ENCODE measurements at places on chromosomes 3 and 15. TPM values are rescaled to one million over a fixed set of nuclear protein-coding genes. Genes with fewer than 3 reads are reported as not detected.

GRCh38 chr3:112654979-112655378 is 14.0 kb upstream of the CCDC80 start:
- DNase-seq: no peak

GRM7 gene
- not detected for total RNA-seq

DNA sequence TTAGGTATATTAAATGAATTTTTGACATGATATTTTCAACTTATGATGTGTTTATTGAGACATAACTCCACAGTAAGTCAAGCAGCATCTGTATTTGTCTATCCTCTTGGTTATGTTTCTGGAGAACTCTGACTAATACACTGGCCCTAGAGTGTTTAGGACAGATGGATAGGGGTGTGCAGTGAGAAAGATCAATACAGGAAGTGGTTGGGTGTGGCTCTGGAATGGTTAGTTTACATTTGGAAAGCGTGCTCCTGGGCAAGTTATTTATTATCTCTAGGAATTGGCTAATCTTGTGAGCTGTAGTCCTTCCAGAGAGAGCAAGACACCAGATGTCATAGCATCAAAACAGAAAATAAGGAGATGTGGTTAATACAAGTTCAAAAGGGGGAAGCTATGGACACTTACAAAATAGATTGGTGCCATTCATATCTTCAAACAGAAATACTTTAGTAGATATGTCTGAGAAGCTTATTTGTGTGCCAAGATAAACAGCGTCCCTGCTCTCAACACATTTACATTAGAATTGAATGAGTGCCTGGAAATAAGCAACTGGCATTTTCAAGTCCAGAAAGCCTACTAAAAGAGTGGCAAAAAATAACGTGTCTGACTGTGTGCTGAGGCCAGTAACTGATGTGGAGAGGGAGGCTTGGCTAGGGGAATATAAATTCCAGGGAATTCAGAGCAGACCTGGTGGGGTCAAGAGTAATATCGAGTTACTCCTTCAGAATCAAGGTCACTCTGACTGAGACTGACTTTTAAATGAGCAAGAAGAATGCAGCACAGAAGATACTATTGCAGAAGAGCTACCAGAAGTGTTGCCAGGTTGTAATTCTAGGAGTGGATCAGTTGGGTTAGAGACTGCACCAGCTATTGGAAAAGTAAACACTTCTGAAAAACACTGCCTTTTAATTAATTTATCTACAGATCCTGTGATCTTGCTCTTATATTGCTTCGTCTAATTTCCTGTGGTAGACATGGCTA is 33.4 kb upstream of the PLAAT1 start:
- no peak for DNase-seq

GRCh38 chr3:129617381-129618185 is 11.1 kb upstream of the PLXND1 start:
- no peak for DNase-seq

DNA sequence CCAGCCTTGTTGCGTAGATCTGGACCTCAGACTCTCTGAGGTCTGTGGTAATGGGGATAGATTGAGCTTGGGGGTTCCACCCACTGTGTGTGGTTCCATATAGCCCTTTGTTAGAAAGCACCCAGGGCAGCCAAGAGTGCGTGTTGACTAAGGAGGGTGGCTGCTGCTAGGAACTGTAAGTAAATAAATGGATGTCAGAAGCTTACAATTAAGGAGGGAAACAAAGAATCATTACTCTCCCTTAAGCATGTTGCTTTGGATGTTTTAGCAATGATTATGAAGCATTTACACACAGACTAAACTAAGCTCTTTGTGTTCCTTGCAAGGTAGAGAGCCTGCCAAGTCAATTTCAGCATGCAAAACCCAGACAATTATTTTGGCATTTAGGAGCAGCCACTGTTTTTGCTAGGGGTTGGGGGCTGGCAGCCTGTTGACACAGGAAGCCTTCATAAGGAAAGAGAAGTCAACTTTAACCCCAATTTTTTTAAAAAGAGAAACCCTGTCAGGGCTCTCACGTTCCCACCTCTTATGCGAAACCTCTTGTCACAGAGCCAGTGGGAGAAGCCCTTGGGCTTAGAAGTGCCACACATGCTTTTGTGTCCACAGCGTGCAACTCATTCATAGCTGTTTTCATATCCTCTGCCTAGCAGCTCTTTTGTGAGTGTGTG is 127.8 kb downstream of the CMSS1 start:
- DNase-seq: peak; percentile 82

GRCh38 chr3:197746801-197747237 is 2.9 kb upstream of the FYTTD1 start:
- DNase-seq: no peak

- DNase-seq: no peak
These were observed 100.4 kb downstream of the PCCB start for GRCh38 chr3:136350557-136350956.

- DNase-seq: peak; percentile 71
These were observed at the start of gene ADPRH for GRCh38 chr3:119579366-119580066. TSS of gene ADPRH (plus strand) at chr3:119579492. CDS start at chr3:119582170, 2,678 bp downstream.

GRCh38 chr3:16496008-16496407 is 17.5 kb downstream of the RFTN1 start:
- no peak for DNase-seq

GPX1 gene
- total RNA-seq: 326 TPM

SCN5A gene
- total RNA-seq: 1.6 TPM

- DNase-seq: no peak
These were observed 53.2 kb upstream of the CDV3 start for GRCh38 chr3:133520286-133520685.

DNA sequence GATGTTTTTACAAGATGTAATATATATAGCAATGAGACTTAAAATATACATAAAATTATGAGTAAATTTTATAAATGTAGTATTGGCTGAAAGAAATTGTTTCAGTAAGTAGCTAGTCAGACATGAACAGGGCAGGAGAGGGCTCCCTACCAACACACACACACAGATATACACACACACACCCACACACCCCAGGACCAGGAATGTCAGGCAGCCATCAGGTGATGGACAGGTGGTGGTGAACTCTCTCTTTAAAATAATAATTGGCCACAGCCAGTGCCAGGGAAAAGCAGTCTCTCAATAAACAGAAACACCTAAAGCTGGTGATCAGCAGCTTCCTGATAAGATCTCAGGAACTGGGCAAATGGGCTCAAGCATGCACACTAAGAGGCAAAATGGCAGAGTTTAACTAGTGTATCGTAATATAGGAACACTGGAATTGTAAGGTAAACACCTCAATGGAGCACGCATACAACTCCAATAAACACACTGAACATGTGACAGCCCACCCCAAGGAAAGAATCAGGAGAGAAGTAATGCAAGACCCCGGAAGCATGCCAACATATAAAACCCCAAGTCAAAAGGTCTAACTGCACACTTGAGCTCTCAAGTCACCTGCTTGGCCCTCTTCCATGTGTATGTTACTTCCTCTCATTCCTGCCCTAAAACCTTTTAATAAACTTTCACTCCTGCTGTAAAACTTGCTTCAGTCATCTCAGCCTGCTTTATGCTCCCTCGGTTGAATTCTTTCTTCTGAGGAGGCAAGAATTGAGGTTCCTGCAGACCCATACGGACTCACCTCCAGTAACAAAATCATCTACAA is 1034.1 kb upstream of the SEMA6D start:
- DNase-seq: no peak

GRCh38 chr3:157573281-157573680 is 70.1 kb upstream of the VEPH1 start:
- DNase-seq: no peak

GRCh38 chr3:191087391-191087790 is 111.7 kb upstream of the OSTN start:
- DNase-seq: no peak

GRCh38 chr3:197248341-197248740 is 50.1 kb downstream of the DLG1 start:
- no peak for DNase-seq

LOXL1 gene
- 8.3 TPM for total RNA-seq

C2CD4B gene
- not detected for total RNA-seq

DNA sequence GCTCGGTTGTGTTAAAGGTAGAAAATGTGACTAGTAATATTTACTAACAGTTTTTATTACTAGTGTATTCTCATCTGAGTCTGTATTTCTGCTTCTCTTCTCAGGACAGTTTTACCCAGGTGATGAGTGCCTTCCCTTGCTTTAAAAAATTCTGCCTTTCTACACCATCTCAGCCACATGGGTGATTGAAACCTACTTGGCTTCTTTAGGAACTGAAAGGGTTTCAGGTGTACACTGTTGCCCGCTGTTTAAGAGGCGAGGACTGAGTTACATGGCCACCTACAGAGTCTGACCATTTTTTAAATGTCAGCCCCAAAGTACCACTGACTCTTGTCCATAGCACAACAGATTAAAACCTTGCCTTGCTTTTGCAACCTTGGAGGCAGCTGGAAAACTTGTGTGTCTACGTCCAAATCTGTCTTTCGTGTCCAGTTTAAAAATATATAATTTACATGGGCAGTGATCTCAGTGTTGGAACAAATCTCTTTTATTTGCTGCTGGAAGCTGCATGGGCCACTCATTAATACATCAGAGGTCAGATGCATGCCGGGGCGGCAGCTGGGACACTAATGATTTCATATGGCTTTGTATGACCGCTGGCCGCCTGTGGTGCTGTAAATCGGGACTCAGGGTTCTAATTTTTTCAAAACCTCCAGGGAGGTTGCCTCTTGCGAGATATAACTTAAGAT is 44.6 kb downstream of the TRIM71 start:
- DNase-seq: no peak

- no peak for DNase-seq
These were observed 21.0 kb downstream of the ZDHHC3 start for GRCh38 chr3:44954962-44955361.

- DNase-seq: peak; percentile 51
These were observed 44.0 kb downstream of the EIF4E3 start for GRCh38 chr3:71681224-71681668.

CADPS gene
- not detected for total RNA-seq

GRCh38 chr3:128076483-128077201 is 24.4 kb downstream of the SEC61A1 start:
- no peak for DNase-seq

GRCh38 chr15:92457471-92458041 is 63.9 kb downstream of the ST8SIA2 start:
- DNase-seq: no peak

GPR62 gene
- total RNA-seq: not detected

DNA sequence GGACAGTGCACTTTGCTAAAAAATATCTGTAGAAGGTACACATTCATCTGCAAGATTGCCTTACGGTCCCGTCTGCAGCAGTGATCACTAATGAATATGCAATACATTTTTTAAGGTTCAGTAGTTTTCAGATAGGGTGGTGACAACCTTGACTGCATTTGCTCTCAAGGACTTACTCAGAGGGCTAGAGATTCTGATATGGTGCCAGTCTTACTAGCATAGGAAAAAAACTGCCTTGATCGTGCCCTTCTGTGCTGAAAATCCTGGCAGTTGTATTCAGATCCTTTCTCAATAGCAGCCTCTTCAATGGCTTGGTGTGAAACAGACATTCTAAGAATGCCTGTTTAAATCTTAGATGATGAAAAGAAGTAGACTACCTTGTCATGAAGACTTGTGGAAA is 411.9 kb upstream of the CCDC54 start:
- no peak for DNase-seq

AGBL1 gene
- not detected for total RNA-seq

DNA sequence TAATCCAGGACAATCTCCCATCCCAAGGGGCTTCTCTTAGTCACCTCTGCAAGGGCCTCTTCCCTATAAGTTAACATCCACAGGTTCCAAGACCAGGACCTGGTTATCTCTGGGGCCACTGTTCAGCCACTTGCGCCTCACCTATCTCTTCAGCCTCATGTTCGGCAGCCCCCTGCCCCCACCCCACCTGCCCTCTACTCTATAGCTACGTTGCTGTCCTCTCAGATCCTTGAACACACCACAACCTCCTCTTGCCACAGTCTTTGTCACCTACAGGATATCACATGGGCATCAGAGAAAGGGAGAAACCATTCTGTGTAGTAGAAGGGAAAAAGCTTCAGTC is 33.9 kb downstream of the SLC41A3 start:
- DNase-seq: no peak

DNA sequence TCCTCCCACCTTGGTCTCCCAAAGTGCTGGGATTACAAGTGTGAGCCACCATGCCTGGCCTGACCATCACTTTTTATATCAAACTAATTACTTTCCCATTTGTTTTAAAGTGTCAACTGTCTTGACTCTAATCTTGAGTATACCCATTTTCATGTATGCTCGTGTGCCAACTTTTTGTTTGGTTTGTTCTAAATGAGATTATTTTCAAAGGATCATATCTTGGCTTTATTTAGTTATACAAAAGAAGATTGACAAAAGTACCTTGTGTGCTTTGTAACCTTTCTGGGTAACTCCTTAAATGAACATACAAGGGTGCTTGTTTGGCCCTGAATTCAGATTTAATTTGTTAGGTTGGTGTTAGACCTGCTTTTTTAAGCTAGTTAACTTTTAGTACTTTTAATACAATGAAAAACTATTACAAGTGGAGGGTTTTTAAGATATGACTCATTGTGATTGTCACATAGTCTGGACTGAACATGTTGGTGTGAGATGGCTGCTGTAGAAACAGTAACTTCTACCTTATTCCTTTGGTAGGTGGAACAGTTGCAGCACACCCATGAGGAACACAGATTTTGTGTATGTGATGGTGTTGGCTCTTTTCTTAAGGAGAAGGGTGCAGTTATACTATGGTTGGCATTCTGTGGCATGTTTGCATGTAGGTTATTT is 10.7 kb downstream of the KIF23 start:
- no peak for DNase-seq

DNA sequence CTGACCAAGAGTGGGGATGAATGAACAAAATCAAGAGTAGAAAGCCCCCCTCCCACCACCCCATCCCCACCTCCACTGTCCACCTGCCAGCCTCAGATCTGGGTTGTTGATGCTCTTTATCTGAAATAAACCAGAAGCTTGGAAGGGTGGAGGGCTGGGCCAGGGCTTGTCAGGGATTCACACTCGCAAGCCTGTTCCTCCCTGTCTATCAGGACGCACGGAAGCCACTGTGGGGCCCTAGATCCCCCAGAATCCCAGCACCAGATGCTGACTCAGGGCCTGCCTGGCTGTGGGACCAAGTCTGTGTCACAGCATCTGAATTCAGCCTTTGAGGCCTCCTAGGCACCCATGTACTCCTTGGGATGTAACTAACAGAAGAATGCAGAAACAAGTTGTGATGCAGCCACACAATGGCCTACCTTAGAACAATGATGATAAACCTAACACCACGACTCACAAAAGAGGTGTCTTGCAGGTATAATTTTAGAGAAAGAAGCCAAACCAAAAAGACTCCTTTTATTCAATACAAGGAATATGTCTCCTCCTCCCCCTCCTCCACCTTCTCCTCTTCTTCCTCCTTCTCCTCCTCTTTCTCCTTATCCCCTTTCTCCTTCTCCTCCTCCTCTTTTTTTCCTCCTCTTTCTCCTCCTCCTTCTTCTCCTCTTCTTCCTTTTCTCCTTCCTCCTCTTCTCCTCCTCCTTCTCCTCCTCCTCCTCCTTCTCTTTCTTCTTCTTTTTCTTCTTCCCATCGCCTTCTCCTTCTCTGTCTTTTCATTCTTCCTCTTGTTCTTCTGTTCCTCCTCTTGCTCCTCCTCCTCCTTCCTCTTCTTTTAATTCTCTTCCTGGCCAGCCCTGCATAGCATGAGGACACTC is 234.7 kb downstream of the PLCL2 start:
- no peak for DNase-seq
